ENCODE measurements at places on chromosomes 7 and 10.
A peak's percentile ranks its signal among the peaks of the same experiment; 100 is the strongest.

- no peak for DNase-seq
Observed at GRCh38 chr10:115427611-115428010, 334.4 kb downstream of the ATRNL1 start.

DNA sequence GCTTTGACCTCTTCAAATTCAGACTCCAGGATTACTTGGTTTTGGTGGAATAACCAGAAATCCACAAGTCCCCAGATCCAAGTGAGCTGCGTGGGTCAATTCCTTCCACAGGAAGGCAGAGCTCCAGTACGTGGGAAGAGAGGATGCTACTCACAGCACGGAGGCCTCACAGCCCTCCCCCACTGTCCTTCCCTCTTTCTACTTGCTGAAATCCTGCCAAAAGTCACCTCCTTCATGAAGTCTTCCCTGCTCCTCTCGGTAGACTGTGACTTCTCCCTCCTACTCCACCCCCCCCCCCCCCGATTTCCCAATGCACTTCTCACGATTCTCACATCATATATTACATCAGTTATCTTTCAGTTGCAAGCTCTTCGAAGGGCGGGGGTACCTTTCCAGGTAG, 12.3 kb downstream of the CAMK2G start:
- no peak for DNase-seq

GRCh38 chr10:125961743-125962142, 65.4 kb downstream of the FANK1 start:
- DNase-seq = peak; percentile 3

DNA sequence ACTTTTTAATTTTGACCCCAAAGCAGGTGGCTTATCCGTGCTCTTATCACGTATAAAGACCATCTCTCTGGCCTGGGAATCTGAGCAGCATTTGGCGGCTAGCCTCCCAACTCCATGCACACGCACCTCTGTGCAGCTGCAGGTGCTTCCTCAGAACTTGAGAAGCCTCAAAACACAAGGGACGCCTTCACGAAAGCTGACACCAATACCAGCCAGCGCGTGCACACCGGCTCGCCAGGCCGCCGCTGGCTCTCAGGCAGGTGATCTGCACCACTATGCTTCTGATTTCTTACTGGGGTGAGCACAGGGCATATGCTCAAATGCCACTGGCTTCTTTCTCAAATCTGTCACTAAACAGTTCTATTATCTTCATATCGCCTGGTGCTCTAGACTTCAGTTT, 145.0 kb downstream of the PARD3 start:
- DNase-seq = no peak

GRCh38 chr10:122458693-122459092, 2.7 kb upstream of the HTRA1 start:
- no peak for DNase-seq

GRCh38 chr10:62636825-62637248, 167.7 kb upstream of the ADO start:
- DNase-seq = peak; percentile 43
